ENCODE measurements at places on chromosomes 5 and 9. TPM values are rescaled to one million over a fixed set of nuclear protein-coding genes. Genes with fewer than 3 reads are reported as not detected.
A peak's percentile ranks its signal among the peaks of the same experiment; 100 is the strongest.

DNA sequence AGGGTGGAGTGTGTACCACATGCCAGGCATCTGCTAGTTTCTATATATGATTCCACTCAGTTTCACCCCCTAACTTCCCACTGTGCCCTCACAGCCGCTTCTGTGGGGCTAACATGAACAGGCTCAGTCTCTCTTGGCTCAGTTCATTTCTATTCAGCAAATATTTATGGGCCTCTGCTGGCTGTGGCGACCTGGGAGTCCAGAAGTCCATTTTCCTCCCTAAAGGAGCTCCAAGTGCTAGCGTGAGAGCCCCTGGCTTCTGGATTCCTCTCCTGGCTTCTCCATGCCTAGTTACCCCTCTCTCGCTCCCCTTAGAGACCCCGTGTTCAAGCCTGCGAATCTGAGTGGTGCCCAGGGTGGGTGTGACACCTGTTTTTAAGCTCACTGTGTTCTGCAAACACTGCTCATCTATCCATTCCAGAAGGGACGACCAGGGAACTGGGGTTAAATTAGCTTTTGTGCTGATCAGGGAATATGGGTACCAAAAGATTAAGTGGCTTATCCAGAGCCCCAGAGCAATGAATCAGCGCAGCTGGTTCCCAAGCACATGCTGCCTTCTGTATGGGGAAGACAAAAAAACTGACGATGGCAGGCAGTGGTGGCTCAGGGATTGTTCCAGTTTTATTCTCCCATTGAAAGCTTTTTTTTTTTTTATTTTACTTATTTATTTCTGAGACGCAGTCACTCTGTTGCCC lies 57.6 kb downstream of the HMCN2 start:
- DNase-seq: no peak

Gene PNPLA7
- 0.36 TPM for total RNA-seq

Gene SLC27A6
- total RNA-seq: not detected

DNA sequence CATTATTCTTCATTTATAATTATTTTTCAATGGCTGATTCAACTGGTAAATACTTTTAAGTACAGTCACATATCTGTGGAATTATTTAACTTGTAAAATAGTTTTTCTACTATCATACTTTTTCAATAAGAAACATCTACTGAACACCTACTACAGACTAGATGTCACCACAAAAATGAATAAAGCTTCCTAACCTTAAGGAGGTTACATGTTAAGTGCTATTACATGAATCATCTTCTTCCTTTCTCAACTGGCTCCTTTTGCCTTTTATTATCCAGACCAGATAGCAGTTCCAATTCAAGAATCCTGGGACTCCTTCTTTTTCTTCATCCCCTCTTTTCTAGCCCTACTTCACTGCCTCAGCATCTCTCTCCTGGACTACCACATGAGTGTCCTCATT lies 4.7 kb downstream of the PGGT1B start:
- DNase-seq: no peak

GRCh38 chr9:90547896-90548295 lies 94.7 kb downstream of the DIRAS2 start:
- peak; percentile 8 for DNase-seq

- no peak for DNase-seq
Observed at GRCh38 chr5:72160959-72161358, 53.7 kb downstream of the MAP1B start.

DNA sequence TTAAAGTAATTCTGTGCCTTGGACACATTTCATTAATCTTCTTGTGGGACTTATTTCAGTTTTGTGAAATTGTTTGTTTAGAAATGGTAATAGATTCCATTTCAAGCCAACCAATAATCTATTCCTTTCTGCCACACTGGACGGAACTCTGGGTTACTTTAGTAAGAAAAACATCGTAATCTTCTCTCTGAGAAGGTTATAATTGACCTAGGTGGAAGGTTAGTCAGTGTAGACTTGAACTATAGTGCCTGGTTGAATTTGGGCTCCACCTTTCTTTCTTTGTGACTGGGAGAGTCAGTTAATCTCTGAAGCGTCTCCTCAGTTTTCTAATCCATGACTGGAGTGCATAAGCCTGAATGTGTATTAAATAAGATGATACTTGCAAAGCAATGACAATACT lies 89.7 kb upstream of the PRLR start:
- no peak for DNase-seq

DNA sequence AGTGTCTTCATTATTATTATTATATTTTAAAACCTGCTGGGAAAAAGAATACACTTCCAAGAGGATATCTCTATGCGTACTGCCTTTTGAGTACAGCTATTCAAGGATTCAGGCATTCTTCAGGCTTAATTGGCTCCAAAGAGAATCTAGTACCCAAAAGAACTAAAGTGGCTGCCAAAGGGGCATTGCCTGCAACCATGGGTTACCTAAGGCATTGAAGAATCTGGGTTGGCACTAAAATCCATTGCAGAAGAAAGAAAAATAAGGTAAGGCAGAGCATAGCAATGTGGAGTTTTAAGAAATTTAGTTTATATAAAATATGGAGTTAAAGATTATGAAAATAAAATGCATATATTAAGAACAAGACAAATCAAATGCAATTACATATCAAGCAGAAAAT lies 223.5 kb downstream of the TMEM161B start:
- DNase-seq: no peak

GRCh38 chr9:87533271-87533670 lies 35.6 kb downstream of the DAPK1 start:
- DNase-seq: no peak

DNA sequence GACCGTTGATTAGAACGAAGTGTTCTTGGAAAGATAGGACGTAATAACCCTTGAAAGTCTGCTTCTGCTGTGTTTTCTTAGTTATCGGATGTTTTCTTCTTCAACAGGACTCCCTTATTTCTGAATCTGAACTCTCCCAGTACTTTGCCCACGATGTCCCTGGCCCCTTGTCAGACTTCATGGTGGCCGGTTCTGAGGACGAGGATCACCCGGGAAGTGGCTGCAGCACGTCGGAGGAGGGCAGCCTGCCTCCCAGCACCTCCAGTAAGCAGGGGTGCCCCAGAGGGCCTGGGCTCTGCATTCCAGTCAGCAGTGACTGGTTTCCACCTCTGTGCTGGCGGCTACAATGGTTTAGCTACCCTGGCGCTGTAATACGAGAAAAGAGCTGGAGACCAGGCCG lies 102.1 kb downstream of the GOLPH3 start:
- no peak for DNase-seq

- no peak for DNase-seq
Observed at GRCh38 chr5:149257889-149258705, 13.6 kb upstream of the AFAP1L1 start.

DNA sequence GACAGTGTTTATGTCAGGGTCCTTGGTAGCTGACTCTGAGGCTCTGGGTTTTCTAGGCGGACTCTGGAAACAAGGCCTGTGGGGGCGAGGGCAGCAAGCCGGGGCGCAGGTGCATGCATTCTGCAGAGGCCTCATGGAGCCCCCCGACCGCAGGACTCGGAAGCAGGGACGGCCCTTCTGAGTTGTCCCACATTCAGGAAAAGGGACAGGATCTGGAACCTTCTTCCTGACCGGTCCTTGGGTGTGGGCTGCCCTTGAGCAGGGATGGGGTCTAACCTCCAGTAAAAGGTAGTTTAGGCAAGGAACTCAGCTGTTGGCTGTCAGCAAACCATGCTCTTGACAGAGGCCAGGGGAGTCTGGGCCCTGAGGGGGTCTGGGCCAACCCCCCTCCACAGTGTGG lies 7.4 kb upstream of the COL5A1 start:
- no peak for DNase-seq
